ENCODE measurements at places on chromosomes 4 and X.

GRCh38 chrX:17788956-17789562 lies 51.8 kb downstream of the SCML1 start:
- DNase-seq, result no peak

- no peak for DNase-seq
Observed at GRCh38 chr4:37728064-37728463, 41.9 kb upstream of the RELL1 start.

DNA sequence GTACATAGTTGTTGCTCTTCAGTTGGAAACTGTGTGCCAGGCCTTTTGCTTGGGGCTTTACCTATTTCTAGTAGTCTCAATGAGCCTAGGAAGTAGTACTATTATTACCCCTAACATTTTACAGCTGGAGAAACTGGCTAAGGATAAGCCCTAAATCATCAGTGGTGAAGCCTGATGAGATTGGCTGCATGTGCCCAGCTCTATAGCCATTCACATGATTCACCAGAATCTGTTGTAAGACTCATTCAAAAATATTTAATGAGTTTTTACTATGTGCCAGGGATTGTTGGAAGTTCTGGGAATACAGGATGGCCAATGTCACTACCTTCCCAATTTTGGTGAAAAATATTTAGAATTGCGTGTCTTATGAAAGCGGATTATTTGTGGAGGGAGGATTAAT lies 2.8 kb downstream of the KIT start:
- DNase-seq, result no peak

- DNase-seq, result no peak
Observed at GRCh38 chr4:171024720-171025303, 788.4 kb upstream of the GALNTL6 start.

- DNase-seq, result no peak
Observed at GRCh38 chr4:133270021-133270570, 121.0 kb downstream of the PCDH10 start.

- no peak for DNase-seq
Observed at GRCh38 chr4:54554339-54554990, 103.3 kb upstream of the KIT start.

GRCh38 chr4:100345585-100345984 lies 155.3 kb upstream of the DDIT4L start:
- no peak for DNase-seq

- no peak for DNase-seq
Observed at GRCh38 chr4:31084806-31085416, 364.7 kb downstream of the PCDH7 start.

GRCh38 chr4:134911941-134912340 lies 710.4 kb upstream of the PABPC4L start:
- no peak for DNase-seq

- no peak for DNase-seq
Observed at GRCh38 chr4:165504184-165504583, 125.4 kb downstream of the CPE start.

- DNase-seq, result no peak
Observed at GRCh38 chrX:7759830-7760229, 83.1 kb upstream of the VCX start.

GRCh38 chr4:82473621-82474164 lies 43.3 kb downstream of the ENOPH1 start:
- DNase-seq, result no peak

- no peak for DNase-seq
Observed at GRCh38 chr4:26573389-26573794, 10.5 kb upstream of the TBC1D19 start.

DNA sequence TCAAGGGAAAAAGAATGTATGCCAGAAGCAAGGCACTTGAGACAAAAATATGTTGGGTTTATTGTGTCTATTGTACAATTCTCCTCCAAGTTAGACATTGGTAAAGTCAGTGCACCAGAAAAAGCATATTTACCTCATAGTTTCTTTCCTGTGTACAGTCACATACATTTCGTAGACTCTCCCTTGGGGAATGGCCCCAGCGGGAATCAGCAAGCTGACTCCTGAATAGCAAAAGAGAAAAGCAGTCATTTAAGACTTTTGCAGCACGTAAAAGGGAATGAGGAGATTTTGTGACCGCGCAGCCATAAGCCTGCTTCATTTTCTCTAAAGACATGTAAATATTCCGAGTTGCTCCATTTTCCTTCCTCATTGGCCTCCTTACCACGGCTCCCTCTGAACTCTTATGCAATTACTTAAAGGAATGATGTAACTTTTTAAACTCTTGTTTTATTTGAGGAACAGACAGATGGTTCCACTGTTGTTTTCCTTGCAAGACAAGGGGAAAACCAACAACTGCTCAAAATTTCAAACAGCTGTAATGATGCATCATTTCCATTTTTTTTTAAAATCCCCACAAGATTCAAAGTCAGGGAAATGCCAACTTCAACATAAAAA lies 332.7 kb downstream of the UNC5C start:
- no peak for DNase-seq

DNA sequence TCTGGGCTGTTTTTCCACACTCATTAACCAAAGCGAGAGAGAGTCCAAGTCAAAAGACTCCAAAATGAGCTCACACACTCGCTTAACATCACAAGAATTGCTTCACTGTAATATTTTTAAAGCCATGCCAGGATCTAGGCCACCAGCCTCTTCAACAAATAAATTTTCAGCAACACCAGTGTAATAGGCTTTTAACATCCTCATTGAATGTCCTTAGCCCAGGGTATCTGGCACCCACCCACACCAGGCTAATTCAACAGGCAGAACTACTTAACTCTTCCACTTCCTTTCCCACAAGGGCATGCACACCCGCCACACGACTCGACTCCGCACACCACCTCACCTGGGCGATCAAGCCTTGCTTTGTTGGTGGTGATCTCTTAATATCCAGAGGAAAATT lies 34.2 kb downstream of the FAT1 start:
- DNase-seq, result no peak

- DNase-seq, result no peak
Observed at GRCh38 chr4:94856030-94856429, 98.3 kb downstream of the BMPR1B start.

Measured in GM19239 (cell line).